ENCODE measurements at places on chromosomes 3 and 15. TPM values are rescaled to one million over a fixed set of nuclear protein-coding genes. Genes with fewer than 3 reads are reported as not detected.

The CHRFAM7A gene
- polyA plus RNA-seq: not detected

The ADGRG7 gene
- polyA plus RNA-seq: not detected

The LRRIQ4 gene
- not detected for polyA plus RNA-seq

The GP5 gene
- polyA plus RNA-seq: not detected

The C3orf70 gene
- not detected for polyA plus RNA-seq

The LRCH3 gene
- polyA plus RNA-seq: 7.2 TPM

The SKOR1 gene
- polyA plus RNA-seq: 0.08 TPM

The ADAMTS7 gene
- polyA plus RNA-seq: not detected

The KIF7 gene
- polyA plus RNA-seq: 0.16 TPM

The LRRC49 gene
- polyA plus RNA-seq: not detected

Data from immature natural killer cell (primary cell).